ENCODE measurements at places on chromosomes 3 and 15.

GRCh38 chr15:91710080-91710698, 143.3 kb upstream of the SLCO3A1 start:
- no peak for DNase-seq

DNA sequence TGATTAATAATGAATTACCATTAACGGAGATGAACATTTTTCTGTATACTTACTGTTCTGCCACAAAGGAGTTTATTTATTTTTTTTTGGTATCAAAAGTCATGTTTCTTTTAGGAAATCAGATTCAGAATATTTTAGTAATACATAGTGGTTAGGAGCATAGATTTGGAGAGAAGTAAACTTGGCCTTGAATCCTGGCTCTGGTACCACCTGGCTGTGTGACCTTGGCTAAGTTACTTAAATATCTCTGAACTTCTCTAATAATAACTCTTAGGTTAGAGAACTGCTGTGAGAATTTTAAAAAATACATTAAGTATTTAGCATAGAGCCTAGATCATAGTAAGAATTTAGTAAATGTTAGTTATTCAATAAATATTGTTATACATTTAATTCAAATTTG, 309.1 kb downstream of the RBMS3 start:
- DNase-seq = no peak

GRCh38 chr3:117625174-117625573, 915.6 kb downstream of the TUSC7 start:
- no peak for DNase-seq

GRCh38 chr15:85956532-85957275, 123.0 kb upstream of the AGBL1 start:
- DNase-seq = no peak

DNA sequence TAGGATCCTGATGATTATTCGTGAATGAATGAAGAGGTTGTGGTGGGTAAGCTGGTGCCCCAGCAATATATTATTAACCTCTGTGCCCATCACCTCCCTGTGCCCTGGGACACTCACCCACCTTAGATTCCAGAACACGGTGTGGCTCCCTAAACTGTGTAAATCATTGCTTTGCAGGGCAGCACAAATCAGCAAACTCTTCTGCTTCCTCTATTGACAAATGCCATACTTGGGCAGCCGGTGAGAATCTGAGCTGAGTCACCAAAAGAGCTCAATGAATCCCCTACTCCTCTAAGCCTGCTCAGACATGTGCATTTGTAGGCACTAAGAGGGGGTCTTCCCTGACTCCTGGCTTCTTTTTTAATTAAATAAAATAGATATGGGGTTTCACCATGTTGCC, 15.7 kb downstream of the UQCC5 start:
- no peak for DNase-seq

DNA sequence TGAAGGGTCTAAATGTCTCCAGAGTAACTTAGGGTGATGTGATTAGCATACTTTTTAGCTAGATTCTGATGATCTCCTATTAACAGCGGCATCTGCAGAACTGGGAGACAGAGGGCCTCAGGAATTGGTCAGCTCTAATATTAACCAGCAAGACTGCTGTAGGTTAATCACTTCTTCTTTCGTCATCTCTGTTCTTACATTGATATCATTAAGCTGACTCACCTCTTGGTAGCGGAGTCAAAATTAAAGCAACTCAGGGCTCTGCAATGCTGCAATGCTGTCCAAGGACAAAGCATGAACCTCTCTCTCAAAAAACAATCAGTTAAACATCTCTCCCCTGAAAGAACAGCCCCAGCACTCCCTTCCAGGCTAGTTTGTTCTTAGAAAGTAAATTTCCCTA, 57.5 kb upstream of the TRA2B start:
- no peak for DNase-seq

GRCh38 chr15:81286621-81287121, 37.3 kb downstream of the STARD5 start:
- DNase-seq = no peak

DNA sequence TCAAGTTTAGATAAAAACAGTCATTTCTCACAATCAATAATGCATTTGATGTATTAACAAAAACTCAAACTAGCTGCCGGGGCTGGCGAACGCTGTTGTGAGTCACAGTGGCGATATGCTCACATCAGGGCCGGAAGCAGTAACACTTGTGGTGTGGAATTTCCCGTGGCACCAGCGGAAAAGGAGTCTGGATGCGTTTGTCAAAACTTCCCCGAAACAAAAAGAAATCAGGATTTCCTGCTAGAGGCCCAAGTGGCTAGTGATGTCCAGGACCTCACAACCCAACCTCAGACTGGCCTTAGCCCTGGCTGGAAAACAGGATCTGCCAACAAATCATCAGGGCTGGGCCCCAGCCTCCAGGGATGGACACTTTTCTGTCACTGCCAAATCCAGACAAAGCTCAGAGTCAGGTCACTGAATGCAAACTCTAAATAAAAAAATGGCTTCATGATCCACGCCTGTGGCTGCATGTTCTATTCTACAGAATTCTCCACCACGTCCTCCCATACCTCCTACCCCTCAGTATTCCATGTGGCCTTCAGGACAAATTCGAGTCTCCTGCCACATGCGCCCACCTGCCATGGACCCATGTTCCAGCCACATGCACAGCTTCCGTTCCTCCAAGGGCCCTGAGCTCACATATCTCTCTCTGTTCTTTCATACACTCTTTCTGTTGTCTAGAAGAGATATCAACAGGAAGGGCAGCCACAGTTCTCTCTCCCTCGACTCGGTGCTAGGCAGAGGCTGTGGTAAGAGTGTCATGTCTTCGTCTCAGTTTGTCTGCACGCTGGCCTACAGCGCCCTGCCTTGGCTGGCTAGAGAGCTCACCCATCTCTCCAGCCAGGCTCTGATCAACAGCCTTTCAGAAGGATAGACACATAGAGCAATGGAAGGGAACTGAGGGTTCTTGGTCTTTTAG, 35.4 kb downstream of the EHD4 start:
- DNase-seq = no peak

DNA sequence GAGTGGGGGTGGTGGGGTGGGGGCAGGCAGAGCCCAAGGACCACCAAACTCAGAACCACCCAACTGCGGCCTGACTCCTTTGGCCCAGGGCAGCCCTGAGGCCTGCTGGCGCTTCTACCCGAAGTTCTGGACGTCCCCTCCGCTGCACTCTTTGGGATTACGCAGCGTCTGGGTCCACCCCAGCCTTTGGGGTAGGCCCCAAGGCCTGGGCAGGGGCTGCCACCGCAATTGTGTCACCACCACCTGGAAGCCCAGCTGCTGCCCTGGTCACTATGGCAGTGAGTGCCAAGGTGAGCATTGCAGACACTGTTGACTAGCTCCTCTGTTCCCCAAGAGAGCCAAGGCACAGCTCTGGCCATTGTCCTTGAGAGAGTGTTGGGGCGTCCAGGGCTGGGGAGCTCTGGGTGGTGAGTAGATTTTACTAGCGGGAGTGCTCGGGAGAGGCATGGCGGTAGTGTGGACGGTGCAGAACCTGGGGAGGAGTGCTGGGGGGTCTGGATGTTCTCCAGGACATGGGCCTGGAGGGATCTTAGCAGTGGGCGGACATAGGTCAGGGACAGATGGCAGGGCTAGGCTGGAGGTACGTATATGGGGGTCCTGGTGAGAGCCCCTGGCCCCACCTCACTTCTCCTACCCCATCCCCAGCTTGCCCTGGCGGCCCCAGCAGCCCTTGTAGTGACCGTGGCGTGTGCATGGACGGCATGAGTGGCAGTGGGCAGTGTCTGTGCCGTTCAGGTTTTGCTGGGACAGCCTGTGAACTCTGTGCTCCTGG, 12.8 kb downstream of the NT5DC2 start:
- DNase-seq = no peak

GRCh38 chr15:57112178-57112577, 193.7 kb downstream of the TCF12 start:
- no peak for DNase-seq

- DNase-seq = no peak
Observed at GRCh38 chr3:64561325-64561843, 126.4 kb downstream of the ADAMTS9 start.

GRCh38 chr3:184525337-184526087, 36.1 kb upstream of the EPHB3 start:
- DNase-seq = peak; percentile 39

- no peak for DNase-seq
Observed at GRCh38 chr15:65096481-65097385, 18.3 kb downstream of the UBAP1L start.

DNA sequence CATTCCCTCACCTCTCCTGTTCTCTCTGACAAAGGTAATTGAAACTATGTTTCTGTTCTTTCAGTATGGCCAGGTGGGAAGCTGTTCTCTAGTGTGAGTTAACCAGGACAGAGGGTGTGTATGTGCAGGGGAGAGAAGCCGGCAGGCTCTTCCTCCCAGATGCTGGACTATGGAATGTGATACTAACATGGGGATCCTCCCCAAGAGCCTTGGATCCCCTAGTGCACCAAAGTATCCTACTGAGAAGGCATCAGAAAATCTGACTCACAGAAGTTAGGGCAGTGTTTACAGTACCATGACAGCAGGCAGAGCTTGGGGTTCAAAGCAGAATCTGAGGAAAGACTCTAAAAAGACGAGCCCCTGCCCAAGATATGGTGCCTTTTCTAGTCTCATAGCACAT, 123.1 kb downstream of the APBA2 start:
- DNase-seq = no peak

- DNase-seq = no peak
Observed at GRCh38 chr3:52810923-52811322, 16.3 kb downstream of the ITIH3 start.

- DNase-seq = no peak
Observed at GRCh38 chr15:52361975-52362494, 66.4 kb upstream of the MYO5C start.

- DNase-seq = peak; percentile 83
Observed at GRCh38 chr3:71041371-71041770, 542.2 kb downstream of the FOXP1 start.

GRCh38 chr15:81780966-81781365, 264.9 kb downstream of the MEX3B start:
- DNase-seq = no peak

DNA sequence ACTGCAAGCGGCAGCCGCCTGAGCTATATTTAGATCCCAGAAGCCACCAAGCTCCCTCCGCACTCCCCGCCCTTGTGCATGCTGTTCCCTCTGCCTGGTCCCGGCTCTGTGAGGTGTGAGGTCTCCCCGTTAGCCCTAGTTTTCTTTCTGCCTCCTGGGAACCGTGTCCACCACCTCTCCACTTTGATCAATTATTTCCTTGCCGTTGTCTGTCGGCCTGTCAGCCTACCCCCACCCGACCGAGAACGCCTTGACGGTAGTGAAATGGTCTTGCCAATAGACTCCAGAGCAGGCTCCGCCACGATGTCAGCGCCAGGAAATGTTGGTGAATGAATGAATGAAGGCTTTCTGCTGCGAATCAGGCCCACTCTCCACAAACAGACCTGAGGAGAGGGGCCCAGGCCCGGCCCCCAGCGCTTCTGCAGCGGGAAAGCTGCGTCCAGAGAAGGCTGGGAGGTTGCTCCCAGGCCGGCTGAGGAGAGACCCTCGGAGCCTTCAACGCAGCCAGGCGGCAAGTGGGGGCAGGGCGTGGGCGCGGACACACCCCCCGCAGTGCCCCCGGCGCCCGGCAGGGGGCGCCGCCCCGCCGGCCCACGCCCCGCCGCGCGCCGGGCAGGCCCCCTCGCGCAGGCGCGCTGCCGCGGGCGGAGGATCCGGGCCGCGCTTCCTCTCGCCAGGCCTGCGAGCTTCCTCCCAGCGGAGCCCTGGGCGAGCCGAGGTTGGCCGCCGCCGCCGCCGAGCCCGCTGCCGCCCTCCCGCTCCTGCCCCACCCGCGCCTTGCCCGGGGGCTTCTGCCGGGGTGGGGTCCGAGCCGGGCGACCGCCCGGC, at the start of gene CSK:
TSS of gene CSK (plus strand) at position 650 of the 828 bp plus-strand sequence. CDS start 16,218 bp downstream, outside the sequence.
- DNase-seq = peak; percentile 25

DNA sequence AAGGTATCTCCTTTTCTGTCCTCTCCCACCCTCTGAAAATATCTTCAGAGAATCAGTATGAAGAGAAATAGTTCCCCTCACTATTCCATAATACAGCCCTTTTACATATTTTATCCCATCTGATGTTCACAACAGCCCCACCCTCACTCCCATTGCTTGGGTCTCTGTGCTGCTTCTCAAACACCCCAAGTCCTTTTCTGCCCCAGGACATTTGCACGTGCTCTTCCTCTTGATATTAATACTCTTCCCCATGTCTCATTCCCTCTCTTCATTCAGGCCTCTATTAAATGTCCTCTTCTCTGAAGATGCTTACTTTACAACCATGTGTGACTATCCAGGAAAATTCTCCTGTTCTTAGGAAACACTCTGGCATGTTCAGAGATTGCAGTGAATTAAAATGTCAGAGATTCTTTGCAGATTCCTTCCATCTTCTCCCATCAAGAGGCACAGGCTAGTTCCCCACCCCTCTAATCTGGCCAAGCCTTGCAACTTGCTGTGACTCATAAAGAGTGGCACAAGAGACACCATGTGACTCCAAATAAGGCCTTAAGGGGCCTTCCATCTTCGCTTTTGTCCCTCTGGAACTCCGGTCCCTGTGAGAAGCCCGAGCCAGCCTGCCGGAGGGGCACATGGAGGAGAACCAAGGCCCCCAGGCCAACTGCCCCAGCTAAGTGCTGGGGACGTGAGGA, 128.5 kb downstream of the CHSY1 start:
- DNase-seq = no peak

DNA sequence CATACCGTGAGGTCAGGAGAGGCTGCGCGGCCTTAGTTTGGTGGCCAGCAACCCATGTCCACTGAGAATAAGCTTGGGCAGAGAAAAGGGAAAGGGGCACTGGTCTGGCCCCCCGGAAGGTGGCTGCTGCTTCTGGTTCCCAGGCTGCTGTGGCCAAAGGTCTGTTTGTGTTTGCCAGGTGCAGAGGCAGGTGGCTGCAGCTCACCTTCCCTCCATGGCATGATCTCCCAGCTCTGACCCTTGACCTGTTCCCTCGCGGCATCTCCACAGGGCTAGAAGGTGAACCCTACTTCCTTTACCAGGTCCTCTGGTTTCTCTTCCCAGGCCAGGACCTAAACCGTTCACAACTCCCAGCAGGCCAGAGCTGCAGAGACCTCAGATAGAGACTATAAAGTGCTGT, 13.8 kb downstream of the VPS18 start:
- no peak for DNase-seq

DNA sequence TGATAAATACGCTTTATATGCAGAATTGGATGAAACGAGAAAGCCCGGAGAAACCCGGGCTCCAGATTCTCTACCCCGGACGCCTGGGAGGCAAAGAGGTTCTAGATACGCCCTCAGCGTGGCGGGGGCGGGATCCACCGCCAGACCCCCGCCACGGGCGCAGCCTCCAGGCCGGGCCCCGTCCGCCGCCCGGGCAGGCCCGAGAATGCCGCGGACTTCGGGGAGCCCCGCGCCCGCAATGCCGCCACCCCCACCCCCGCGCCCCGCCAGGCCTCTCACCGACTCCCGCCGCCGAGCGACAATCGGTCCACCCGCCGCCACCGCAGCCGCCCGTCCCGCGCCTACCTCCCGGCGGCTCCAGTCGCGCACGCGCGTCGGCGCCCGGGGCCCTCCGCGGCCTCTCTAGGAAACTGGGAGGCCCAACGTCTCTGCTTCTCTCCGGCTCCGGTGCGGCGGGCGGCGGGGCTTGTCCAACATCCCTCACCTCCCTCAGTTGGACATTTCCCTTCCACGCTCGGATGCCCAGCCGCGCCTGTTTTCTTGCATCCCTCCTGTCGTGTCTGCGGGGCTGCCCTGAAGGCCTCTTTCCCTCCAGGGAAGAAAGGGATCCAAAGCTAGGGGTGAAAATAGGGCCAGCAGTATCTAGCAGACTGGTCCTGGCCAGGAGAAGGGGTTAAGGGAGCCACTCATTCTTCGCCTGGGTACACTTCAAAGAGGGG, at the start of gene ZNF445:
TSS of gene ZNF445 (minus strand) at position 359 of the 719 bp plus-strand sequence. CDS start 22,121 bp downstream, outside the sequence.
- DNase-seq = peak; percentile 48

- DNase-seq = no peak
Observed at GRCh38 chr15:23403550-23403949, 43.5 kb downstream of the GOLGA6L2 start.

GRCh38 chr3:129261894-129262293, 12.5 kb downstream of the COPG1 start:
- no peak for DNase-seq

Data from NCI-H1105 treated with DMSO at 0.1 percent for 48 hours (cell line).